Liver (tissue), 10 donors: ENCODE measurements at places on chromosomes 11 and 22.

GRCh38 chr11:8250981-8251615 is 12.6 kb downstream of the LMO1 start:
- no peak for DNase-seq

- no peak for DNase-seq
Measured at GRCh38 chr11:26467506-26467905, 104.6 kb downstream of the MUC15 start.

- peak; percentile 65 for DNase-seq
Measured at GRCh38 chr11:69969890-69970784, 108.0 kb upstream of the ANO1 start.

GRCh38 chr22:49005557-49005956 is 822.1 kb downstream of the BRD1 start:
- peak; percentile 17 for DNase-seq

- no peak for DNase-seq
Measured at GRCh38 chr22:46351131-46351735, 15.7 kb downstream of the TRMU start.

DNA sequence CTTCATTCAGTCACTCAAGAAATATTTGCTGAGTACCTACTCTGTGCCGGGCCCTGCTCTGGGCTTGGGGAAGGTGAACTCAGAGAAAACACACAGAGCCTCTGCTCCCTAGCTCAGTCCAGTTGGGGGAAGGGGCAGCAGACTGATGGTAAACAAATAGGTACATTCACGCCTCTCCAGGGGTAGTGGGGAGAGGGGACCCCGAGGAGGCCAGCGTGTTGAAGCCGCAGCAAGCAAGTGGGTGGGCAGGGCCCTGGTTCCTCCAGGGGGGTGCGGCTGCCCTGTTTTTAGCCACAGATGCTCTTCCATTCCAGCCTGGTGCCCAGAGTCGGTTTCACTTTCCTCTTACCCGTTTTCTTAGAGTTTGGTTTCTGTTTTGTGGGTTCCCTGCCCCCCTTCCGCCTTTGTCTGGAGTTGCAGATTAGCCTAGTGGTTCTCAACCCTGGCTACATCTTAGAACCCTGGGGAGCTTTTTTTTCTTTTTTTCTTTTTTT is 8.7 kb downstream of the DRAP1 start:
- DNase-seq, result peak; percentile 51

- DNase-seq, result no peak
Measured at GRCh38 chr11:47991894-47992293, 11.5 kb downstream of the PTPRJ start.

DNA sequence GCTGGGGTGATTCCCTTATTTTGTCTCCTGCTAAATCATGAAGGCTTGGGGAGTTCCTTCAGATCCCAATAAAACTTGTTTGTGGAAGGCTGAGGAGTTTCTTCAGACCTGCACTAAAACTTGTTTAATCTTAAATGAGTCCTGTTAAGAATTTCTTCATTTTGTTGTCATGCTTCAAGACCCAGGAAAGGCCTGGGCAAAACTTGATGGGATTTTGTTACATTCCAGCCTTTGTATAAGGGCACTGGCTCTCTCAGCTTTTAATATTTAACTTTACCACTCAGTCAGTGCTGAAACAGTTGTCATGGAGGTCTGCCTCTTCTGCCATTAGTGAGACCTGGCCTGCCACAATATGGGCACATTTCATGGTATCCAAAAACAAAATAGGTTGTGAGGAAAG is 699.0 kb downstream of the ETS1 start:
- DNase-seq, result no peak

- DNase-seq, result no peak
Measured at GRCh38 chr11:64716473-64717267, 6.3 kb downstream of the NRXN2 start.

DNA sequence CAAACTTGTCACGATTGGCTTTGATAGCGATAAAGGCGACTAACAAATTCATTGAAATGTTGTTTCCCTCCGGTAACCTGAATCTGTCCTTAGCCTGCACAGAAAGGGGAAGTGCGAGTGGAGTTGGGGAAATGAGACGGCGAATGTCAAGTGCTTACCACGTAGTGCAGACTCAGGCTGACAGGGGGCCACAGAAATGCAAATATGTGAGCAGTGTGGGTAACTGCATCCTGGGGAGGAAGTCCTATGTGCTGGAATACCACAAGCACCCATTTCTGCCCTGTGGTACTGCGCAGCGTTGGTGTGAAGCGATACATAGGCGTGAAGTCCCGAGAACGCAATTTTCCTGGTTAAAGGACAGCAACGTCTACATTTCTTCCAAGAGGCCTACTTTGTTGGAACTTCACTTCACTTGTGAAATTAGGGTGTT is 869 bp upstream of the EIF4ENIF1 start:
- DNase-seq, result peak; percentile 53

- DNase-seq, result no peak
Measured at GRCh38 chr22:40567106-40567505, 69.4 kb downstream of the MRTFA start.

- DNase-seq, result no peak
Measured at GRCh38 chr11:59283311-59283710, 70.6 kb upstream of the MPEG1 start.

- no peak for DNase-seq
Measured at GRCh38 chr11:117081908-117082307, 16.3 kb downstream of the SIK3 start.

DNA sequence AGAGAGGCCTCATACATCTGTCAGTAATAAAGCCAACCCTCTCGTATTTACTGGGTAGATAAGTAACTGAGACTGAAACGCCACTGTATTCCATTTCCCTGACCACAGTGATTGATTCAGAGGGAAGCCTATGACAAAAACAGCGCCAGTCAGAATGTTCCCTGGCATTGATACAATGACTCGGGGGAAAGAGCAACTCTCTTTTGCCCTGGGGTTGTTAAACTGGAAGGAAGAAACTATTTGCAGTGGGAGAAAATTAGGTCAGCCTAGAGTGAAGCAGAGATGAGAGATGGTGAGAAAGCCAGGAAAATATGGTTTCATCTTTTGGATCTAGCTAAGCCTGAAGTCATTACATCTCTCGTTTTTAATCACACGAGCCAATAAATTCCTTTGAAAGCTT is 48.6 kb upstream of the RBFOX2 start:
- DNase-seq, result no peak

DNA sequence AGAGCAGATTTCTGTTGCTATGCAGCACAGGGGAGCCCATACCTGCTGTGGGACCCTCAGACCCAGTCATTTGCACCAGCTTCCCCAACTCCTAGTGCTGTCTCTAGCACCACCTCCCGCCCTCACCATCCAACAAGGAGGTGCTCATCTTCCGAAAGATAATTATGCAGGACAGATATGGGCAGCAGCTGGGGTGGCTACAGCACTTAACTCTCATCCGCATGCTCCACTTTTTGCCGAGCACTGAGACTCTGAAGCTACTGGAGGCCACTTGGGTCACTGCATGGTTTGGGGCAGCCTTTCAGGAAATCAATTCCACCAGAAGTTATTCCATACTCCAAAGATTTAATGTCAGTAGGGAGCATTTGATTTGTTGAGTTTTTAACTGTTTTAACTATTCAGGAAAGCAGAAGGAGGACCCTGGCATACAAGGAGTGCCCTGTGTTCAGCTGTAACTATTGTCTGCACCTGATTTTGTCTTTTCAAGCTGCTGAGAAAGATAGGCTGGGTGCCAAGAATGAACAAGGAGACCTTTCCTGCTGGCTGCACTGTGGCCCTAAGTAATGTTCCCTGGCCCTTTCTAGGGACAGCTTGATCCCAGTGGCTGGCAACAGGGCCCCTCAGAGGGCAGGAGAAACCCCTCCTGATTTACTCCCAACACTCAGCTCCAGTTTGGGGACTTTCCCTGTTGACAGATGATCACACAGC is 67.3 kb upstream of the CSNK2A3 start:
- DNase-seq, result no peak
